Left colon (tissue), 2 donors: ENCODE measurements at places on chromosomes 5 and 9.

- DNase-seq = no peak
These were observed 194.5 kb downstream of the TRIO start for GRCh38 chr5:14337593-14337992.

GRCh38 chr5:2213121-2213730 lies 330.5 kb upstream of the IRX4 start:
- no peak for DNase-seq

- no peak for DNase-seq
These were observed 420.9 kb downstream of the SPOCK1 start for GRCh38 chr5:137078171-137078665.

GRCh38 chr5:44932922-44933585 lies 124.3 kb downstream of the MRPS30 start:
- no peak for DNase-seq

DNA sequence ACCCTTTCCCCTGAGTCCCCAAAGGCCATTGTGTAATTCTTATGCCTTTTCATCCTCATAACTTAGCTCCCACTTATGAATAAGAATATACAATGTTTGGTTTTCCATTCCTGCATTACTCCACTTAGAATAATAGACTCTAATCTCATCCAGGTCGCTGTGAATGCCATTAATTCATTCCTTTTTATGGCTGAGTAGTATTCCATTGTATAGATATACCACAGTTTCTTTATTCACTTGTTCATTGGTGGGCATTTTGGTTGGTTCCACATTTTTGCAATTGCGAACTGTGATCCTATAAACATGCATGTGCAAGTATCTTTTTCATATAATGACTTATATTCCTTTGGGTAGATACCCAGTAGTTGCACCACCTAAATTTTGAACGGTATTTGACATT lies 101.5 kb downstream of the SEMA5A start:
- DNase-seq = no peak
